CD4-positive, alpha-beta T cell treated with Interleukin-10 for 1 hour (primary cell): ENCODE measurements at places on chromosomes 16 and 17.
A peak's percentile ranks its signal among the peaks of the same experiment; 100 is the strongest.

GRCh38 chr16:59697761-59698160, 963.6 kb upstream of the GOT2 start:
- no peak for DNase-seq

- DNase-seq = no peak
Observed at GRCh38 chr17:35731917-35732805, 722 bp downstream of the RASL10B start.

DNA sequence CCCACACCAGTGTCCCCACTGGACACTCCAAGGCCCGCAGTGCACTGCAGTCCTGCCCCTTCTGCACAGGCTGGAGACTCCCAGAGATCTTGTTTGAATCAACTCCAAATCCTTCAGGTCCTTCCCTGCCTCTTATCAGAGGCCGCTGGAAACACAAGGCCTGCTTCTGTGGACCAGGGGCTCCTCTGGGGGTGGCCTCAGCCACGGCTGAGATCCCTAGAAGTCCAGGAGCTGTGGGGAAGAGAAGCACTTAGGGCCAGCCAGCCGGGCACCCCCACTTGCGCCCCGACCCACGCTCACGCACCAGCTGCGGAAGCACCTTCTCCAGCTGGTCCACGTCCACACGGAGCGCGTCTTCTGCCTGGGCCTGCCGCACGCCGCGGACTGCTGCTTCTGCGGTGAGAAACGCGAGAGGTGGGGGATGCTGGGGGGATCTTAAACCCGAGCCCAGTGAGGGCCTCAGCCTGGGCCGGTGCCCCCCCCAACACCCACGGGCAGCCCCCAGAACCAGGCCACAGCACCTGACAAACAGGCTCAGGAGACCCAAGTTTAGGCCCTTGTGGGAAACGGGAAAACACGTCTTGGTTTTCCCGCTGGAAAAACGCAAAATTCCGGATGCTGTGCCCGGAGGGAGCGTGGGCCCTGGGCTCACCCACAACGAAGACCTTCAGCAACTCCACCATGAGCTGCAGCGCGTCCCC, 3.5 kb downstream of the CENPX start:
- no peak for DNase-seq

DNA sequence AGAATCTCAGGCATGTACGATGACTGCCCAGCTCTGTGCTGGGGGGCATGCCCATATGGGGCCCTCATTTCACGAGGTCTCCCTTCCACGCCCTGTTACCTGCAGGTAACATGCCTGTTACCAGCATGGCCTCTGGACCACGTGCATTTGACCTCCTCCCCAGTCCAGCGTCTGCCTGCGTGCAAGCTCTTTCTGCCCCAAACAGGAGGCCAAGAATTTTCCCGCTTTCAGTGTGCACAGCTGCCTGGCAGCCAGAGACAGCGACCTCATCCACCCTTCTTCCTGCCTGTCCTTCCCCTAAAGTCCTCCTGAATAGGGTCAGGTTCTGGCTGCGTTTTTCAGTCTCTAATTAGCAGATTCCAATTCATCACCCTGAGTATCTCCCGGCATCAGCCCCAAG, 306.5 kb upstream of the ZFHX3 start:
- no peak for DNase-seq

DNA sequence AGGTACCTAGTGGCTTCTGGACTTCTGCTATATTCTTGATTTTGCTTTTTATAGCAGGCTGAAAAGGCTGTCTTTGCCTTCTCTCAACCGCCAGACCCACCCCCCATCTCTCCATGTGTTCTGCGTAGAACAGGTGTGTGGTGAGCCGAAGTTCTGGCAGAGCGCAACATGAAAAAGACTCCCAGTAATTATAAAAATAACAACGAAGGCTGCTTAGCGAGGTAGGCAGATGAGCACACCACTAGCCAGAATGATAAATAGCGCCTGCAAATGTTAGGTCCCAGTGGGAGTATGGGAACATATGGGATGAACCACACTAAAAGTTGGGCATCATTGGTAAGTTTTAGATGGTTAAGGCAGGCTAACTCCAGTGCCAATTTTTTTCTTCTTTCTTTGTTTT, 14.0 kb upstream of the RBFOX1 start:
- DNase-seq = no peak

- no peak for DNase-seq
Observed at GRCh38 chr16:53949715-53950410, 245.9 kb downstream of the FTO start.

GRCh38 chr17:44077595-44077909, 7.0 kb downstream of the G6PC3 start:
- DNase-seq = no peak

DNA sequence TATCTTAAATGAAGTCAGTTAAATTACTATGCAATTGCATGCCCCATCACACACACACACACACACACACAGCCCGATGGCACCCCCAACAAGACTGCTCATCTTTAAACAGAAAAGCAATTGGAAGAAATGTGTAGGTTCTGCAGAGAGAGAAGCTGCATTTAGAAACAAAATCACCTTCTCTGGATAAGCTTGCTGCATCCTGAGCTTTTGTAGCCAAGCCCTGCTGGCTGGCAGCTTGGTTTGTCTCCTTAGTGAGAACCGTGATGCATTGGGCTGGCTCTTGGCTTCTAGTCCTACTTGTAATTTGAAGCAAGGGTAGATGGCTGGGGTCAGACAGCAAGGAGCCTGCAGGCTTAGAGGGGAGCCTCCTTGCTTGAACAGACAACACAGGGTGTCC, 153.8 kb downstream of the SOX9 start:
- DNase-seq = no peak

GRCh38 chr17:40699853-40700252, 3.7 kb downstream of the KRT24 start:
- no peak for DNase-seq

DNA sequence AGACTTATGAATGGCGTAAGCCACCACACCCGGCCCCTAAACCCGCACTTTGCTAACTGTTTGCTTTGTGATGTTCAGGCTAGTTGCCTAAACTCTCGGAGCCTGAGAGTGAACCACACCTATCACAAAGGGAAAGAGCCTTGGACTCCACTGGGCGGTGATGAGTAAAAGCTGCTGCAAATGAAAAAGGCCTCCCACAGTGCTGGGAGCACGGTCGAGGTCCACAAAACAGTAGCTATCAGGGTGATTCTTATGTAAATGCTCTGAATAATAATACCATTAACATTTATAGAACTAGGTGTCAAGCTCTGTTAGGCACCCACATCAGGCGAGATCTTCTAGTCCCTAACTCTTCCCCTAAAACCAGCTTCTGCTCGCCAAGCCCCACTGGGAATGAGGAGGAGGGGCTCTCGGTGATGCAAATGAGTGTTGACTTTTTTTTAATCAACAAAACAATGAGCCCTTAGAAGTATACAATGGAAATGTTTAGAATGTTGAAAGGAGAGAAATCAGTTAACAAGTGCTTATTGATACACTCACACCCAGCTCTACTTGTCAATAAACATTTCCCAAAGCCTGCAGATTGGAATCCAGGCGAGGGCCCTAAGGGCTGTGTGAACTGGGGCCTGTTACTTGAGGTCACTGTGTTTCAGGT, 19.8 kb downstream of the FBRS start:
- no peak for DNase-seq

- no peak for DNase-seq
Observed at GRCh38 chr16:29698042-29698441, 19.1 kb downstream of the QPRT start.

GRCh38 chr17:63542218-63542545, 8.1 kb upstream of the DCAF7 start:
- no peak for DNase-seq

DNA sequence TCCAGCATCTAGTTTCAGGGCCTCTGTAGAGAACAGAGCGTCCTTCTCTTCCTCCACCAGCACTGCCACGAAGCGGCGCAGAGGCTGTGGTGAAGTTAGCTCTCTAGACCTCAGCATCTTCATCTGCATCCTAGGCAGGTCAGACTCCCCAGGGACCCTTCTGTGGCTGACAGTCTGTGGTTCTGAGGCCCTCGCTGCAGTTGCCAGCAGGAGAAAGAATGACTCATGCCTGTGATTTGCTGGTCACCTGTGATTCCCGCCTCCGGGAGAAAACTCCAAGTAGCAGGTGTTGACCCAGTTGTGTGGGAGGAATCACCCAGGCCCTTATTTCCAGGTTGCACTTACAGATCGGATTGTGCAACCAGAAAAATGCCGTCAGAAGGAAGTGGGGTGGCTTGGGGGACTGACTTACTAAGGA, 117.3 kb upstream of the CACNG5 start:
- DNase-seq = no peak

GRCh38 chr16:46843898-46844642, 13.1 kb upstream of the C16orf87 start:
- DNase-seq = no peak

- peak; percentile 95 for DNase-seq
Observed at GRCh38 chr17:75904749-75905521, at the start of gene MRPL38. Gene MRPL38, minus strand, starts transcription at chr17:75904884. Its CDS starts 9 bp downstream, at chr17:75904875.
